ENCODE measurements at places on chromosomes 6 and 20.

DNA sequence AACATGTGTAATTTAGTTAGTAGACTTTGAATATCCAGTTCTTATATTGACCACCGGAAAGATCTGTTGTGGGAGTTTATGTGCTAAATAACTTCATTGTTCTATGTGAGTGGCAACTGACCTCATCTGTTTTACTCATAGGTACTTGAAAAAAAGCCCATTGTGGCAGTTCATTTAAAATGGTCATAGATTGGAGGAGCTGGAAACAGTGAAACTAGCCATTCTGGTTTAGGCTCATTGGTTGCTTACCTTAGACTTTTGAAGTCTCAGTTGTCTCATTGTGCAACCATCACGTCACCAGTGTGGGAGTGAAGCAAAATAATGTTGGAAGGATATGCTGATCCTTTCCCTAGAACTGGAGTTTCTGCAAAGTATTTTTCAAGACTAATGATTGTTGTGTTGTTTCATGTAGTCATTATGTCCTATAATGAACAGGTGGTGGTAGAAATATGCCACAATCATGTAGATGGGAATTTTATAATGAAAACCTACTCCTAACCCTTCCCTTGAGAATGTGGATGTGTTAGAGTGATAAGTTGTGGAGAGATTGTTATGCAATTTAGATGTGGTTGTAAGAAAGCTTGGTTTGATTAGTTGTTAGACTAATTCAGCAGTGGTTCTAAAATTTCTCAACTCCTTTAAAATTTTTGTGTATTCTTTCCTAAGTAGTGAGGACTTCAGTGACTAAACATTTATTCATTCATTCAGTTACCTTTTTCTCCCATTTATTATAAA, 18.3 kb downstream of the DSP start:
- DNase-seq = no peak

DNA sequence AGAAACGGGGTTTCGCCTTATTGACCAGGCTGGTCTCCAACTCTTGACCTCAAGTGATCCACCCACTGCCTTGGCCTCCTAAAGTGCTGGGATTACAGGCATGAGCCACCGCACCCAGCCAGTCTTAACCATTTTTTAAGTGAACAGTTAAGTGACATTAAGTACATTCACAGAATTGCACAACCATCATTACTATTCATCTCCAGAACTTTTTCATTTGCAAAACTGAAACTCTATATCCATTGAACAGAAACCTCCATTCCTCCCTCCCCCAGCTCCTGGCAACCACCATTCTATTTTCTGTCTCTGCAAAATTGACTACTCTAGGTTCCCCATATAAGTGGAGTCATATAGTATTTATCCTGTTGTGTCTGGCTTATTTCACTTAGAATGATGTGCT, 59.7 kb downstream of the PLCB4 start:
- DNase-seq = no peak

DNA sequence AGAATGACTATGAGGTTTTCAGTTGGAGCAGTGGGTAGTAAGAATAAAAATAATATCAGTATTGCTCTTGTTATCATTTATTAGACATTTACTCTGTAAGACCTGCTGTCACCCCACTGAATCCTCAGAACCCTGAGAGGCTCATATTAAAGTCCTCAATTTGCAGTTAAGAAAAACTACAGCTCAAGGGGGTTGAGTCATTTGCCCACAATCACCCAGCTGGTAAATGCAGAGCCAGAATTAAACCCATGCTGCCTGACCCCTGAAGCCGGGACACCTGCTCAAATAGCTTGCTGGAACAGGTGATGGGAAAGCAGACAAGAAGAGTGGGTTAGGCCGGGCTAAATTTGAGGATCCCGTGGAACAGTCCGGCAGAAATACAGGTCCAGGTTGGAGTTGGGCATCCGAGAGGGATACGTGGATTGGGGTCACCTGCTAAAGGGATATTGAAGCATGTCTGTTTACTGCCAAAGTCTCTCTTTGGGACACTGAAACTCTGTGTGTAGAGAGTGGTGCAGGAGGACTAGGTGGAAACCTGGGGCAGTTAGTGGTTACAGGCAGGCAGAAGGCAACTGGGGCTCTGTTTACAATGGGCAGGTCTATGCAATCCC, 344.1 kb downstream of the CDC5L start:
- DNase-seq = no peak

GRCh38 chr6:69019832-69020231, 384.8 kb downstream of the ADGRB3 start:
- DNase-seq = no peak

GRCh38 chr6:10884245-10884972, 2.4 kb upstream of the SYCP2L start:
- no peak for DNase-seq

DNA sequence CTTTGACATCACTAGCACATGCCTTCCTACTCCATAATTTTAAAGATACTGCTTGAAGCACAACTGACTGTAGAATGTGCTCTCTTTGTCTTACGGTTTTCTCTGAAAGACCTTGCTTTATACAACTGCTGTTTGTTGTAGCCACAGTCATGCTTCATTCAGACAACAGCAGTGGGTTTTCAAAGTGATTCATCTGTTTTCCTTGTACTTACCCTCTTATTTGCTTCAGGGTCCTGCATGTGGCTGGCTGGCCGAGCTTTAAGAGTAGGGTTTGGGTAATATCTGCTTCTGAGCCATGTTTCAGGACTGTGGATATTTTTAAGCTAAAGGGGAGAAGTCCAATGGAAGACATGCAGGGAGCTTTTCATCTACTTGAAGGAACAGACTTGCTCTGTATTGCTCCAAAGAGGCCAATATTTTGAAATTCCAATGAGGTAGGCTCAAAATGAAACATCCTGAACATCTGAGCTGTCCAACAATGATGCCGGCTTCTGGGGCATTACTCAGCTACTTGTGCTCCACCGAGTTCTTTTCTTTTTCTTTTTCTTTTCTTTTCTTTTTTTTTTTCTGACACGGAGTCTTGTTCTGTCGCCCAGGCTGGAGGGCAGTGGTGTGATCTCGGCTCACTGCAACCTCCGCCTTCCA, 160.2 kb upstream of the SGK1 start:
- DNase-seq = no peak

DNA sequence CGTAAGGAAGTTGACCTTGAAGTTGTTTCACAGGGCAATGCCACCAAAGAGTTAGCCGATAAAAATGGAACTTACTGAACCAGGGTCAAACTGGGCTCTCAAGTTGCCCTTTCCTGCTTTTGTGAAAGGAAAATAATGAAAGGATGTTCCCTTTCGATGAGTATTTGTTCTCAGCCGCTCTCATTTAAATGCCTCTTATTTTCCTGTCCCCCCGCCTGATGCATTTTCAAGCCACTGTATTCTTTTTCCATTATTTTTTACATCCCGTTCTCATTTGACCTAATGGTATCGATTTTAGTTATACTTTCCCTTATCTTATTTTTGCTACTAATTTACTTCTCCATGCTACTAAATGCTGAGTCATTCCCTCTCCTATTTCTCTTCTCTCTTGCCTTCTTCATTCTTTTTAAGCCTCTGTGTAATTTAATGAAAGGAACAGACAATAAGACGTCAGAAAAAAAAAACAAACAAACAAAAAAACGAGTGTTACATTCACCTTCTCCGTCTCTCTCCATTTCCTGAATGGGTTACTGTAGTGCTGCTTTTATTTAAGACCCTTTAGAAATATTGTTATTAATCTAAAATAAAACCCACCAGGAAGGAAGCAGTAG, 655 bp upstream of the NDUFAF4 start:
- no peak for DNase-seq

DNA sequence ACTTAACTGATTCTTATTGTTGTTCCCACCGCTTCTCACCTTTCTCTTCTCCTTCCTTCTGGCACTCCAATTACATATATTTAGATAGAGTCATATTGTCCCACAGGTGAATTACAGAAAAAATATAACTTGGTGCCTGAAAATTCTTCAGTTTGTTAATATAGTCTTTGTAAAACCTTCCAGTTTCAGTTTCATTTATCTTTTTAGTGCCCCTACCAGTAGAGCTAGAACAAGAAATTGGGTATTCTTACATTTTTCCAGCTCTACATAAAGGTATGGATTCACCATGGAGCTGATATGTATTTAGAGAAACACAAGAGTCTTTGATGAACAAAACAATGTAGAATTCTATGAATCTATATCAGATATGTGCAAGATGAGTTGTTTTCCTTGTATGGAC, 10.7 kb downstream of the MANEA start:
- DNase-seq = no peak

DNA sequence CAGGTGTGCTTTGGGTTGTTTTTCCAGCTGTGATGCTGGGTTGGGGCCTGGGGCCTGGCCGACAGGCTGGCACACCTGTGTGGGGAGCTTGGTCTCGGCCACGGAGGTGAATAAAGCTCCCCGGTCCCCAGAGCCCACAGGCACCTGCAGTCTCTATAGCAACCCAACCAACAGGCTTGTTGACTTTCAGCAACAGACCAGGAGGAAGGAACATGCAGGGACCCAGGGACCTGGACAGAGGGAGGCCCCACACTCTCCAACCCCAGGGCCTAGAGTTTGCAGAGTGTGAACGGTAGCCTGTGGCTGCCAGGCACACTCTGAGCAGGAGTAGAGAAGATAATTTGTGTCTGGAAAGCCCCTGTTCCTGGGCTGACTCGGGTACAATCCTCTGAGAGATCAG, 14.6 kb upstream of the SYNJ2 start:
- no peak for DNase-seq

GRCh38 chr6:151147118-151147832, 92.5 kb upstream of the AKAP12 start:
- no peak for DNase-seq

- DNase-seq = no peak
Measured at GRCh38 chr6:5462856-5463255, 201.5 kb downstream of the FARS2 start.

- no peak for DNase-seq
Measured at GRCh38 chr6:156269751-156270369, 507.3 kb upstream of the ARID1B start.

- DNase-seq = no peak
Measured at GRCh38 chr6:138026342-138026741, 80.9 kb downstream of the PERP start.

GRCh38 chr6:48325701-48326100, 214.7 kb upstream of the PTCHD4 start:
- DNase-seq = no peak

- no peak for DNase-seq
Measured at GRCh38 chr20:61433176-61433575, 181.1 kb downstream of the CDH4 start.

GRCh38 chr20:11222243-11222642, 548.4 kb upstream of the JAG1 start:
- no peak for DNase-seq

- no peak for DNase-seq
Measured at GRCh38 chr6:132830334-132830751, 16.0 kb downstream of the RPS12 start.

DNA sequence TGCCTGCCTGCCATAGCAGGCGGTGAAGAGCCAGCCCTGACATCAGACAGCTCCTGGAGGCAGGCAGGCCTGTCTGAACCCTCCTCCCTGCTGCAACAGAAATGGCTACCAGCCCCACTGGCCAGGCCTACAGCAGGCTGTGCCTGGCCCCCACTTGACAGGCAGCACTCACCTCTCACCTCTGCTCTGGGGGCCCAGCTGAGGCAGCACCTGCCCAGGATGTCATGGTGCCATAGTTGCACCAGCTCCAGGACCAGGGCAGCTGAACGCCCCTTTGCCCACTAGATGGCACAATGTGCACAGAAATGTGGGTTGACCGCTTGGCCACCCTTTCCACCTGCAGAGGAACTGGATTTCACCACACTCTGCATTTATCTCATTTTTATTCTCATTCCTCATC, 30.6 kb downstream of the MRPL14 start:
- peak; percentile 42 for DNase-seq

GRCh38 chr6:85506441-85507093, 56.7 kb downstream of the NT5E start:
- no peak for DNase-seq

DNA sequence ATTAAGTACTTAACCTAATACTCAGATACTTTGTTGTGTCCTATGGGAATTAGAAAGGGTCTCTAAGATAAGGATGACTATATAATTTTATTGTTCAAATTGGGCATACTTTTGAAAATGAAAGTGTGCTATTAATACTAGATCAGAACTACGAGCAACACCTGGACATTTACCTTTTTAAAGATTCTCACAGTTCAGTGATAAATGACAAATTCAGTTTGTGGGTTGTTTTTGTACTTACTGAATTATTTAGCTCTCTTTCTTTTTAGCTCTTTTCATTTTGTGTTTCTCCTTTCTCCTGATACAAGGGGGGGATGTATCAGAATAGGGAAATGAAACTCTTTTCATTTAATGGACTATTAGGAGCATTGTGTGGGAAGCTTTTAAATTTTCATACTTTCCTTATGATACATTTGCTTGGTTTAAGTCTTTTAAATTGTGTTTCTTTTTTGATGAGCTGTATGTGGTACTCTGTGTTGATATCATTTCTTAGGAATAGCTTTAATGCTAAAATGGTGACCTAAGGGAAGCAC, 47.5 kb downstream of the PHF3 start:
- DNase-seq = no peak

- DNase-seq = no peak
Measured at GRCh38 chr6:169171951-169172350, 81.7 kb downstream of the THBS2 start.

DNA sequence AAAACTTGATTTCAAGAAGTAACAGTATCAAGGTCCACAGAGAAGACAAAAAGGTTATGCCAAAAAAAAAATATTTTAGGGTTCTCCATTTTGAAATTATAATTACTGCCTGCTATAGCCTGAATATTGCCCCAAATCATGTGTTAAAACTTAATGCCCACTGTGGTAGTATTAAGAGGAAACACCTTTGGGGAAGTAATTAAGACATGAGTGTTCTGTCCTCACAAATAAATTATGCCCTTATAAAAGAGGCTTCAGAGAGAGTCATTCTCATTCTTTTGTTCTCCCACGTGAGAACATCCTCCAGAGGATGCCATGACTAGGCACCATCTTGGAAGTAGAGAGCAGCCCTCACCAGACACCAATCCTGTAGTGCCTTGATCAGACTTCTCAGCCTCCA, 66.2 kb downstream of the GMDS start:
- no peak for DNase-seq

- DNase-seq = no peak
Measured at GRCh38 chr6:27148404-27148795, 99.1 kb upstream of the PRSS16 start.

DNA sequence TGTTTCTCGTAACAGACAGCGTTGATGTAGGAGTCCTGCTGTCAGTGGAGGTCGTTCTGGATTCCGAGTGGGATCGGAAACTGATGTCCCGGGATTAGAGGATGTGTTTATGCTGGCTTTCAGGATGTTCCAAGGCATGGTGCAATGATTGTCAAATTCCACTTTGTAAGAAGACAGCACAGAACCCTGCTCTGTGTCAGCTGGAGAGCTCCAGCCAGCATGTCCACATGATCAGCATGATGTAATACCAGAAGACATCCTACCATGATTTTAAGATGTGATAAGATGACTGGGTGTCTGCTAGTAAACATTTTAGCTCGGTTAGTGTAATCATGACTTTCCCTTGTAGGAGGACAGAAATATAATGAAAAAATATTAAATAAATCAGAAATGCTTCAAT, 20.3 kb downstream of the ENPP1 start:
- DNase-seq = no peak

DNA sequence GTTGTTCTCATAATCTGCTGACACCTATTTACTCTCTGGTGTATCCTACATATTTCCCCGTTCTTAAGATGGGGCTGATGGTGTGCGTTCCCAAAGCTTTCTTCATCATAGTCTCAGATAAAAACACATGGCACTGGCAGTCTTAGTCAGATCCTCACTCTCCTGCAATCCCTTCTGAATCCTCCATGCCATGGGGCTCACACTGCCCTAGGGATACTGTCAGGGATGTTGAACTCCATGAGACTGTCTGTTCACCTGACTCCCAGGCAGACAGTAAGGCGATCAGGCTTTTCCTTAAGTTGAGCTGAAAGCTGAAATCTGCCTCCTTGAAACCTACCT, 76.0 kb downstream of the SLX4IP start:
- DNase-seq = no peak
